ENCODE measurements at places on chromosomes 5 and 9.
A peak's percentile ranks its signal among the peaks of the same experiment; 100 is the strongest.

GRCh38 chr9:83379045-83379444 is 159.2 kb downstream of the FRMD3 start:
- DNase-seq, result no peak

DNA sequence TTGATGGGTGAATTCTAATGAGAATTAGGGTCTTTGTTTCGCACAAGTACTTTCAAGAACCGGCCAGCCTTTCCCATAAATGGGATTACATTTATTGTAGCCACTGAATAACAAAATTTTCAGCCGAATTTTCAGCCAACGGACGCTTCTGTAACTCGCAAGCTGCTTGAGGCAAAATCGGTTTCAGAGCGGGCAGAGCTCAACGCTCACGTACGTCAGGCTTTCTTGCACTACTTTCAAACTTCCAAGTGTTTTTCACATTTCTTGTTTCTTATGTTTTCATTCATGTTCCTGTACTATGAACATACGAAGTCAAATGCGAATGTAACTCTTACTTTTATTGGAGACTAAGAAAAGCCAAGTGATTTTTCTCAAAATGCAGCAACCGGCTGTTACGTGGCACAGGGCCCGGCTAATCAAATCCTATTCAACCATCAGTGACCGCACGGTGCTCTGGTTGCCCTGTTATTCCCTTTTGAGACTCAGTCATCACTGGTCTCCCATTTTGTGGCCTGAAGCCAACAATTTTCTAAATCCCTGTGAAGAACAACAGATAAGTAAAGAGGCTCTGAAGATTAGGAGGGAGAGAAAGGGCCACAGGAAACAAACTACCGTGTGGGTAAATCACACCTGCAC is 68.5 kb downstream of the SLC28A3 start:
- DNase-seq, result no peak

DNA sequence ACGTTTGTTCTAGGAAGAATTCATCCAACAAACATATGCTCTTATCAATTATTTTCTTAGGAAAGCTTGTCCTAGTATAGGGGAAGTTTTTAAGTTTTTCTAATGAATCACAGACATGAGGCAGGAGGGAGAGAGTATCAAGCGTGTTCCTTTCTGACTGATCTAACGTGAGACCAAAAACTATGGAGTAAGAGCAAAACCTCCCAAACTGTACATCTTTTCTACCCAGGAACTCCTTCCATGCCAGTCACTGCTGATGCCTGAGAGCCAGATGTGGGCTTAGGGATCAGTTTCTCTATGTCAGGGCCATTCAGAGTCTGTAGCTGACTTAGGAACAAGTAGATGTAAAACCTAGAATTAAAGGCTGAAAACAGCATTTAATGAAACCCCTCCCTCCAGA is 51.7 kb upstream of the NFIB start:
- no peak for DNase-seq

- no peak for DNase-seq
These were observed 3.2 kb downstream of the RNF208 start for GRCh38 chr9:137218754-137219271.

- DNase-seq, result no peak
These were observed 42.3 kb upstream of the SEMA6A start for GRCh38 chr5:116616876-116617275.

DNA sequence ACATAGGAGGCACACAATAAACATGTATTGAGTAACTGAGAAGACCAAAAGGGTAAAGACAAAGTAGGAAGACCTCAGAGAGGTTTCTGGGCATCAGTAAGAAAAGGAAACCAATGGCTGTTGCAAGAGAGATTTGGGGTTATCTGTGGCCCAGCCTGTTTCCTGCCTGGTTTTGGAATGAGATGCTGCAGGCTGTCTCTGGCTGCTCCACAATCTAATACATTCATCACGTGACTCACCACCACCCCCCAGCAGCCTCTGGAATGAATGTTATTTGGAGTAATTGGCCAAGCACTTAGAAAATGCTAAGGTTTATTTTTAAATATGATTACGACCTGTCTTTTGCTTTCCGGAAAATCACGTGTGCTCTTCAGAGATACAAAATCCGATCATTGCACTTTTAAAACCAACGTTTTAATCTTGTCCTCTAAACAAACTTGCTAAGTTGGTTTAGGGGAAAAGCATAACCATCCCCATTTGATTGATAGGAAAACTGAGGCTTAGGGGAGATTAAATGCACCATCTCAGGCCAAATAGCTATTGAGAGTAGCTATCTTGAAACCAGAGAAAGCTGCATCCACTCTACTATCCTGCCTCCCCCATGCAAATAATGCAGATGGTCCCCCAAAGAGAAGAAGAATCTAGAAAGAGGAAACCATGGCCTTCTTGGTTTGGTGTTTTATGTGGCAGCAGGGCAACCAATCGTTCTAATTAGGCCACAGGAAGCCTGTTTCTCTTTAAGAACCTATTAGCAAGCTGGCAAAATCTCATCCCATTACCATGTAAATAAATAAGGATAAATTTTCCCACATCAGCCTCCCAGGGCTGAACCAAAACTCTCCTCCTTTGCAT is 151.8 kb upstream of the ADRA1B start:
- peak; percentile 86 for DNase-seq

DNA sequence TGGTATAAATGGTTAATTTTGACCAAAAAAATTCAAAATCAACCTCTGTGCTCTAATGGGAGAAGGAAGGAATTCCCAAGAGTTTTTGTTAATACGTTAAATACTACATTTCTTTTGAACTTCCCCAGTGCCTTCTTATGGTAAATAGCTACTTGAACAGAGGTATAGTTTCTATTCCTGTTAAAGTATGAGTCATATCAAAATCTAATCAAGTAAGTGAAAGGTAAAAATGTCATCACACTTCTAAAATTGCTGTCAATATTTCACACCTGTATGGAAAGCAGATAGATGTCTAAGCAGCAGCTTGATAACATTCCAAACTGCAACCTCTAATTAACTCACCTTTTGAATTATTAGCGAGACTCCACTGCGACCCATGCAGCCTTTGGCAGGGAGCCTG is 214.1 kb upstream of the MEF2C start:
- DNase-seq, result no peak

GRCh38 chr9:426976-427375 is 212.3 kb downstream of the DOCK8 start:
- no peak for DNase-seq

- DNase-seq, result no peak
These were observed 82.8 kb upstream of the MYO10 start for GRCh38 chr5:17018871-17019270.

DNA sequence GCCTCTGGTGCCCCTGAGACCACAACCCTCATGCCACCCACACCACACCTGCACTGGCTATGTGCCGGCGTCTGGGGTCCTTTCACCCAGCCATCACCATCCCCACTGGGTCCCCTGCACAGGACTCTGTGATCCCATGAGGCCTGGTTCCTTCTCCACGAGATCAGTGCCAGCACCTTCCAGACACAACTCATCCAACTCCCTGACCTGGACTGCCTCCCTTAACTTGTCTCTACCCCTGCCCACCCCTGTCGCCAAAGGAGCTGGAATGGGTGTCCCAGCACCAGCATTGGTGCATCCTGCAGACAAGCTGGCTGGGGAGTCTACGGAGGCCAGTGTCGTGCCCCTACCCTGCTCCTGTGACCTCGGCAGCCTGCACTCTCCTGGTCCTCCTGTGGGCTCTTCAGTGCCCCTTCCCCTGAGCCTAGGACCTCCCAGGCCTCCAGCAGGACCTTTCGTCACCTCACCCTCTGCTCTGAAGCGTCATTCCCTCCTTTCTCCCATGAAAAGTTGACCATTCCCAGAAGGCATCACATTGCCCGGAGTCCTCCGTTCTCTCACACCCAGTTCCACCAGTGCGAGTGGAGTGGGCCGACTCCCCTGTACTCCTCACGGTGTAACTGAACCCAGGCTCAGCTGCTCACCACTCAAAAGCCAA is 87.7 kb downstream of the NSUN2 start:
- DNase-seq, result no peak

GRCh38 chr9:118553465-118553864 is 815.8 kb downstream of the BRINP1 start:
- DNase-seq, result no peak

DNA sequence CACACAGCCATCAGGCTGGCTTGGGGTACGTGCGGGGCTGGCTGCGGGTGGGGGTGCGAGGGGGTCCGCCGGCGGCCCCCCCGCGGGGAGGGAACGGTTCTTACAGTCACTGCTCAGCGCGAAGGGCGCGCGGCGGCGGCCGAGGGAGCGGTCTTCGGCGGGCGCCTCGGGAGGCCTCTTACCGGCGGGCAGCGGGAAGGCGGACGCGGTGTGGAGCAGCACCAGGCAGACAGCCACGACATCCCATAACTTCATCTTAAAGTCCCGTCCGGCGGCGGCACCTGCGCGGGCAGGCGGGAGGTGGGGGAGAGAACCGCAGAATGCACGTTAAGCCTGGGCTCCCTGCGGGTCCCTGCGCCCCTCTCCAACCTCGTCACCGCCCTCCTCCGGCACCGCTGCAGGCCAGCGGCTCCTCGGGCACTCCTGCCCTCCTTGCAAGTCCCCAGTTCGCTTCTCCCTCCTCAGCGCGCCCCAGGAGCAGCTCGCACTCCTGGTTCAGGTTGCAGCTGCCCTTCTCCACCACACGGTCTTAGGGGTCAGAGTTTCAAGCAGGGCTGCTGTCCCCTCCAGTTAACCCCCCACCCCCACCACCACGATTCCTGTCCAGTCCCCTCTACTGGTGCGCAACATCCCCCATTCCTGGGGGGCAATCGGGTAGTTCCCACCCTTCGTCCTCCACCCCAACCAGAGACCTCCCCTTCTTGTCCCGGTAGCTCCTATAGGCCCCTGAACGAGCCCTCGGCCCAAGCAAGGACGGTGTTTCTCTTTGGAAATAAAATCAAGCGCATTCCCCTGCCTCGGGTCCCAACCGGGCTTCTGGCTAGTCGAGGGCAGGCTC is 5.1 kb downstream of the GDNF start:
- no peak for DNase-seq

DNA sequence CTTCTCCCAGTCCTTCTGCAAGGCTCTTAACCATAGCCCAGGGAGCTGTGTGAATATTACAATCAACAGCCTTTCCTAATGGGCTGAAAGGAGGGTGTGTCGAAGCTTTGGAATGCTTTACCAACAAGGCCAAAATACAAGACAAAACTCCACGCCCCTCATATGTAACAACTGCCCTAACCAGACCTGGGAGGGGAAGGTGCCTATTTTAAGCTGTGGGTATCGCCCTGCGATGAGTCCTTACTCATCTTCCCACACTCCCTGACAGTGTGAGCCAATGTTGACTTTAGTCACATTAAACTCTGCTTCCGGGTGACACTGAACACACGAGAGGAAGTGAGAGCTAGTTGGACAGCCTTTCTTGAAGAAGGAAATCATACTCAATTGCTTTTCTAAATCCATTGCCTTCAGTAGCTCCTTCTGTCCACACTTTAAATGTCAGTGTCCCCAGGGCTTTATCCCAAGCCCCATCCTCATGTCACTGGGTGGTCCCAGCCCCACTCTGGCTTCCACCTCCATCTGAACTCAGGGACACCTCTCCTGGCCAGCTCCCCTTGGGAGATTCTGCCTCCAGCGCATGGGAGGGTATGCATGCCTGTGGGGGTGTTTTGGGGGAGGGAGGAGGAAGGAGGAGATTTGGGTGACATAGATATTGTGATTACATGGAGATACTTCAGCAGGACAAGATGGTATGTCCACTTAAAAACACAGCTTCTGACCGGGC is 6.5 kb upstream of the TBC1D9B start:
- DNase-seq, result peak; percentile 28

GRCh38 chr5:30930736-30931135 is 262.8 kb upstream of the CDH6 start:
- no peak for DNase-seq

DNA sequence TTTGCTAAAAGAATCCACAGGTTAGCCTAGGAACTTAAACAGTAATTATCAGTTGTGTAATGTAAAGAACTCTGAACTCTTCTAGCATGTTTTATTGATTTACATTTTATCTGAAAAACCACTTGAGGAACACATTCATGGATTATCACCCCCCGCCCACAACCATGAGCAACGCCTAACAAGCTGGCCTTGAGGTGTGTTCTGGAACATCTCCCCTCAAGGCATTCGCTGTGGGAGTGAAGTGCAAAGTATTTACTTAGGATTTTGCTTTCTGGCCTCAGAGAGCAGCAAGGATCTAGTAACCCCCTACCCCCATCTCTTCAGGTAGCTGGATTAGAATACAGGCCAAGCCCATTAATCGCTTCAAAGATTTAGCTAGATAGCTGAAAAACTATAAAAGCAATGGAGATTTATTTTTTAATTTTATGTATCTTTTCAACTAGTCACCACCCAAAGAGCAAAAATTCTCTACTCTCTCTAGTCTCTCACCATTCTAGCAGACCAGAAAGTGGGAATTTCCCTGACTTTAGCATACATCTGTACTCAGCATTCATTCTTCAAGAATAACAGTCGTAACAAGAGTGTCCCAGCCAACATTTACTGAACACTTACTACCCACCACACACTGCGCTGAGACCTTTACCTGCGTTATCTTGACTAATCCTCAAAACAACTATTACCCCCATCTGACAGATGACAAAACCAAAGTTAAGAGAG is 37.2 kb downstream of the DDX31 start:
- no peak for DNase-seq

DNA sequence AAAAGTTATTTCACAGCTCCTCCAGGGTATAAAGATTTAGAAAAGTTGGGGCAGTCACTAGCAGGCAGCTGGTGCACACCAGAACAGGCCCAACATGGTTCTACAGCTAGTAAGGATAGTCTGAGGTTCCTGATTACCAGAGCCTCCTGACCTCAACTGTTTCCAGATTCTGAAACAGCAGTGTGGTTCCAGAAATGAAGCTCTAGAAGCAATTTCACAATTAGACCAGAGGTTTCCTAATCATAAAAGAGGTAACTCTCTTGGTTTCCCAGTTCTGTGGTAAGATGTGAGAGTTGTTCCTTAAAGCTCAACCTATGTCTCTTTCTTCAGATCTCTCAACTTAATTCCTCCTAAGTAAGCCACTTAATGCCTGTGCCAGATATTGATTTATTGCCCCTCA is 11.9 kb downstream of the AGTPBP1 start:
- peak; percentile 30 for DNase-seq

- DNase-seq, result no peak
These were observed 32.6 kb downstream of the ECPAS start for GRCh38 chr9:111451570-111451969.

DNA sequence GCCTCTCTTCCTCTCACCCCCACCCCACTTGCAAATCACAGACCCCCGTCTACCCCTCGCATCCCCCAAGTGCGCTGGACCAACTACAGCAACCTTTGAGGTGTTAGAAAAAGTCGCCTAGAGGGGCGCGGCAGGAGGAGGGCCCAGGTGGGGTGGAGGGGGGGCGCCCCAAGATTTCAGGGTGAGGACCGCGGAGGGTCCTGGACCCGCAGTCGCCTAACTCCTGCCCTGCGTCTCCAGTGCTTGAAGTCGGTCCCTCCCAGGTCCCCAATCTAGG is 379 bp upstream of the EGFLAM start:
- DNase-seq, result no peak

DNA sequence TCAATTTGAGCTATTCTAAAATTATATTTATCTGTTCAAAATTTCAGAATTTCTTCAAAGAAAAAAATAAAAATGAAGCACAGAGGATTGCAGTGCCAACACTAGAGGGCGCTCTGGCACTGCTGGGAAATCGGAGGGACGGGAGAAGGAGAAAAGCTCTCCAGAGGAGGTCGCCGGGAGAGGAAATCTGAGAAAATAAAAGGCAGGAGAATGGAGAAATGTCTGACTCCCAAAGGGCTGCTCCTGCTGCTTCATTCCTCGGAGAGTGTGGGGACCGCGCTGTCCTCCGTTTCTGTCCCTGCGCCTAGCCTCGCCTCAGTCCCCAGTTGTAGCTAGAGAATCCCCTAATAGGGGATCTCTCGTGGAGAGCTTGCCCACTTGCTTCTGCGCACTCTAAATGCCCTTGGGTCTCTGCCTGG is 40.0 kb upstream of the ARSB start:
- DNase-seq, result peak; percentile 74

GRCh38 chr5:53472279-53472678 is 8.2 kb upstream of the FST start:
- DNase-seq, result no peak
